ENCODE measurements at places on chromosomes 2 and 18.

GRCh38 chr2:26840937-26841610 lies 6.9 kb upstream of the DPYSL5 start:
- H3K27me3 ChIP-seq: peaks cover 45% of the 10 kb centered on the region
- DNase-seq: no peak
- H3K4me3 ChIP-seq: no peak overlapping the region
- H3K36me3 ChIP-seq: no peaks in the 10 kb centered on the region
- H3K27ac ChIP-seq: no peak overlapping the region

- peak; percentile 11 for DNase-seq
- no peaks in the 10 kb centered on the region for H3K4me1 ChIP-seq
- H3K36me3 ChIP-seq: no peaks in the 10 kb centered on the region
- no peak overlapping the region for H3K27ac ChIP-seq
- no peak overlapping the region for H3K4me3 ChIP-seq
These were observed 1048.4 kb upstream of the CDH2 start for GRCh38 chr18:29225351-29225750.

- no peak for DNase-seq
- no peak overlapping the region for H3K27ac ChIP-seq
- H3K4me3 ChIP-seq: no peak overlapping the region
- H3K36me3 ChIP-seq: no peaks in the 10 kb centered on the region
These were observed 122.6 kb downstream of the PLB1 start for GRCh38 chr2:28618221-28619141.

- H3K27me3 ChIP-seq: no peaks in the 10 kb centered on the region
- H3K4me1 ChIP-seq: 0 out of 2 replicates have a peak, but pooled peaks cover 2% of the 10 kb centered on the region
- peak; percentile 35 for DNase-seq
- no peak overlapping the region for H3K4me3 ChIP-seq
- no peak overlapping the region for H3K27ac ChIP-seq
- H3K36me3 ChIP-seq: peaks cover 14% of the 10 kb centered on the region
These were observed 41.8 kb downstream of the TGFBRAP1 start for GRCh38 chr2:105287692-105288091.

DNA sequence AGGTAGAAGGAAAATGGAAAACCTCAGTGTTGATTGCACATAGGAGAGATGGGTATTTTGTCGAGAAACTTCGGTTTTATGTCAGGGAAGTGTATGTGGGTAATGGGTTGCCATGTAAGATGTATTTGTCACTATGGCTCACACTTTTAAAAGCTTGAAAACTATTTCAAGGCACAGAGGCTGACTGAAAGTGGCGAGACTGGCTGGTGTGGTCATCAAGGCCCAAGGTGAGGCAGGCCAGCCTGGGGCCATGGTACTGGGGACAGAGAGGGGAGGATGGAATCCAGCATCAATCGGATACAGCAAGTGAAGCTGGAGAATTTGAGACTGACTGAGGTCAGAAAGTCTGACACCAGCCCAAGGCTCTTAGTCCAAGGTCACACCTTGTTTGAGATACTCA lies 77.2 kb upstream of the MCFD2 start:
- H3K4me1 ChIP-seq: peaks cover 13% of the 10 kb centered on the region
- H3K27me3 ChIP-seq: no peaks in the 10 kb centered on the region
- no peak overlapping the region for H3K27ac ChIP-seq
- H3K36me3 ChIP-seq: peaks cover 43% of the 10 kb centered on the region
- DNase-seq: no peak
- no peak overlapping the region for H3K4me3 ChIP-seq

DNA sequence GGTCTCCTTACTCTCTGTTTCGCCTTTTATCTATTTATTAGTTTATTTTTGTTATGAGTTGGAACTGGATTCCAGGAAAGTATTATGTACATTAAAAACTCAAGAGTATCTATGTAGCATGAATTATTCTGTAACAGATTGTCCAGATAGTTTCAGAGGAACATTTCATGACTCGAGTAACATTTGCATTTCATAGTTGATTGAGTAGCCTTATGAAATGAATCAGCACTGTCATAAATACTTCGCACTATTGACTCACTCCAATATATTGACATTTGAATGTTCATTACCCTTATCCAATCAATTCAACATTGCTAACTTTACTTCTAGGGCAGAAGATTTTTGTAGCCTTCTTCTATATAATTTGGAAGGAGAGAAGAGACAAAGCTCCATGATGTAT lies 11.3 kb upstream of the VRK2 start:
- no peak overlapping the region for H3K4me3 ChIP-seq
- H3K27me3 ChIP-seq: no peaks in the 10 kb centered on the region

DNA sequence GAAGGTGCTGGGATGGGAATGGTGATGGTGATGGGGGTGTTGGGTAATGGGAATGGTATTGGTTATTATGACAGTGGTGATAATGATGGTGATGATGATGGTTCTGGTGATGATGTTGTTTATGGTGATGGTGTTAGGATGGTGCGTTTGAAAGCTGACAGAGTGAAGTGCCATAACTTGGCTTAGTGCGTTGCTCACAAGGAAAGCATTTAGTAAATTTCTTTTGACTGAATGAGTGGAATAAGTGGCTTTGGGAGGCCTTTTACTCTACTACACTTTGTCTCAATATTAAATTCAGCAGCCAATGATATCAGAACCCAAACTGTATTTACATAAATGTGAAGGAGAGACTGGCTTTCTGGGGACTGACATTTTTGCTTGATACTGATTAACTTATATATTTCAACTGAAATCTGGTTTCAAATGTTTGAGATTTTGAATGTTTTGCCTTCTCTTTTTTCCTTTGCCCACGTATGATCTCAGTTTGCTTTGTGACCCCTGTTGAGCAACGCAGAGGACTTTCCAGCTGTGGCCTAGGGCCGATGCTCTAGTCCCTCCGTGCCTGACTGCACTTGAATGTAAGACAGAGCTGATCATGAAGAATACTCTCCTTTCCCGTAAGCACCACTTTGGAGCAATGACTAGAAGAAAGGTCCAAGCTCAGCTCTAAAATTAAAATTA lies 128.5 kb upstream of the SH3BP4 start:
- peaks cover 14% of the 10 kb centered on the region for H3K4me1 ChIP-seq
- H3K36me3 ChIP-seq: no peaks in the 10 kb centered on the region
- H3K27me3 ChIP-seq: no peaks in the 10 kb centered on the region
- DNase-seq: no peak
- peak overlapping the region; percentile 95 for H3K27ac ChIP-seq
- no peak overlapping the region for H3K4me3 ChIP-seq

- H3K4me3 ChIP-seq: no peak overlapping the region
- peaks cover 24% of the 10 kb centered on the region for H3K36me3 ChIP-seq
- no peak for DNase-seq
- H3K27me3 ChIP-seq: no peaks in the 10 kb centered on the region
- peak overlapping the region; percentile 30 for H3K27ac ChIP-seq
- peaks cover 16% of the 10 kb centered on the region for H3K4me1 ChIP-seq
These were observed 5.2 kb downstream of the TGIF1 start for GRCh38 chr18:3455090-3455635.

GRCh38 chr2:239065962-239066361 lies 218.1 kb downstream of the TWIST2 start:
- no peak for DNase-seq
- no peak overlapping the region for H3K4me3 ChIP-seq
- no peak overlapping the region for H3K27ac ChIP-seq
- H3K4me1 ChIP-seq: peaks cover 2% of the 10 kb centered on the region
- peaks cover 61% of the 10 kb centered on the region for H3K36me3 ChIP-seq
- H3K27me3 ChIP-seq: no peaks in the 10 kb centered on the region

DNA sequence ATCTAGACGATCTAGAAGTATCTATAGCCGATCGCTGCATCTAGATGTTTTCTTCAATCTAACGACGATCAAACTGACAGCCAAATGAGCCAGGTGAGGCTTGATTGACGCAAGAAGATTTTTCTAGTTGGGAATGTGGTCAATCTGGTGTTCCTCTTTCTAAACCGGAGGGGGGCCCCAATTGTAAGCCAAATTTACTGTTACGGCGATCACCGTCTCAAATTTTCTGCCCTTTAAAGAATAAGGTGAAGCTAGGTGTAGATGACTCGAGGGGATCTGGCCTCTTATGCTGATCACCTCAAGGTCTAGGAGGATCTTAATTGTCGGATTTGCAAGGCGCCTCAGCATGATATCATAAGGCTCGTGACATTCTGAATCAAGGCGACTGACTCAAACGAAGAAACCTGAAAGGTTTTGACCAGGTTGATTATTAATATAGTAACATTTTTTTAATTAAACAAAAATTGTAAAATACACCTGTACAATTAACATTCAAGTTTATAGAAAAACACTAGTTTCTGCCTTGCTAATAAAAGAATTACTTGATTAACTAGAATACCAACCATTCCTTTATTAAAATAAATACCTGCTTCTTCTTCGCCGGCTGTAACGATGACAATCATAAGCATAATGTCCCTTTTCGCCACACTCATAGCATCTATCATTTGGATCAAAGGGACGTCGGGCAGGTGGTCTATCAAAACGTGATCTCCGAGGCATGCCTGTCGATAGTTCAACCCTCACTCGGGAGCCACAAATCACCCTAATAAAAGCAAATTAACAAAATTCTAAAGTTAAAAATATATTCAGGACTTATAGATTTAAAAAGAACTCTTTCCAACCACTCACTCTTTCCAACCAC lies 2.0 kb downstream of the SRSF7 start:
- H3K27me3 ChIP-seq: no peaks in the 10 kb centered on the region
- H3K4me3 ChIP-seq: peak overlapping the region; percentile 89
- H3K36me3 ChIP-seq: peaks cover 36% of the 10 kb centered on the region
- H3K27ac ChIP-seq: no peak overlapping the region
- DNase-seq: no peak
- peaks cover 3% of the 10 kb centered on the region for H3K4me1 ChIP-seq

GRCh38 chr2:98469862-98470544 lies 25.3 kb downstream of the INPP4A start:
- no peak overlapping the region for H3K27ac ChIP-seq
- H3K27me3 ChIP-seq: no peaks in the 10 kb centered on the region
- no peak for DNase-seq
- no peak overlapping the region for H3K4me3 ChIP-seq

DNA sequence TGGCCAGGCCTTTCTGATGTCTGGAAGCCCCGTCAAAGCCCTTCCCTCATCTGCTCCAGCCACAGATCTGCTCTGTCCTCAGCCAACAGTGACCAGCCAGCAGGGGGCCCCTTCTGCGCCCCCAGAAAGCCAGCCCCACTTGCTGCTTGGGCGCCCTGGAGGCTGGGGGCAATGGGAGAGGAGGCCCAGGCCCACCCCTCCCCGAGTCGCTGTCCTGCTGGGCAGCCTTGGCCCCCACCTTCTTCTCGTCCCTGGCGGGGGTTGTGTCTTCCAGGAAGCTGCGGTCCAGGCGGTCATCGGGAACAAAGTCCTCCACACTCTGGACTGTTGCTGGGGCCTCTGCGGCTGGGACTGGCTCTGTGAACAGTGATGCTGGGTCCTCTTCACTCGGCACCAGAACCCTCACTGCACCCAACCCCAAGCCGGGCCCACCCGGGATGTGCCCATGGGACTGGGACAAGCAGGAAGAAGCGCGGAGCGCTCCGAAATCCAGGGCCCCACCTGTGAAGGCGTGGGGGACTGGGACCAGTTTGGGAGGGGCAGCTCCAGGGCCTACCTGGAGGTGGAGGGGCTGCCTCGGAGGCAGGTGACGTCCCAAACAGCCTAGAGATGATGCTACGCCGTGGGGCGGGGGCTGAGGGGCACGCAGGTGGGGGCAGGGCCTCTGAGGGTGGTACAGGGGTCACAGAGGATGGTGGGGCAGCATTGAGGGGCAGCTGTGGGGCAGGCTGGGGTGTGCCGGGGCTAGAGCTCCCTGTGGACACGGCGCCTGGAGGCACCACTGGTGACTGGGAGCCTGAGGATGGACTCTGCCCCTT lies 257.6 kb downstream of the ANKRD30B start:
- DNase-seq: no peak
- no peak overlapping the region for H3K4me3 ChIP-seq
- H3K4me1 ChIP-seq: no peaks in the 10 kb centered on the region
- no peaks in the 10 kb centered on the region for H3K27me3 ChIP-seq
- H3K27ac ChIP-seq: no peak overlapping the region

GRCh38 chr2:64663402-64663801 lies 9.7 kb upstream of the SERTAD2 start:
- H3K36me3 ChIP-seq: no peaks in the 10 kb centered on the region
- H3K27ac ChIP-seq: no peak overlapping the region
- no peak overlapping the region for H3K4me3 ChIP-seq
- H3K27me3 ChIP-seq: no peaks in the 10 kb centered on the region

DNA sequence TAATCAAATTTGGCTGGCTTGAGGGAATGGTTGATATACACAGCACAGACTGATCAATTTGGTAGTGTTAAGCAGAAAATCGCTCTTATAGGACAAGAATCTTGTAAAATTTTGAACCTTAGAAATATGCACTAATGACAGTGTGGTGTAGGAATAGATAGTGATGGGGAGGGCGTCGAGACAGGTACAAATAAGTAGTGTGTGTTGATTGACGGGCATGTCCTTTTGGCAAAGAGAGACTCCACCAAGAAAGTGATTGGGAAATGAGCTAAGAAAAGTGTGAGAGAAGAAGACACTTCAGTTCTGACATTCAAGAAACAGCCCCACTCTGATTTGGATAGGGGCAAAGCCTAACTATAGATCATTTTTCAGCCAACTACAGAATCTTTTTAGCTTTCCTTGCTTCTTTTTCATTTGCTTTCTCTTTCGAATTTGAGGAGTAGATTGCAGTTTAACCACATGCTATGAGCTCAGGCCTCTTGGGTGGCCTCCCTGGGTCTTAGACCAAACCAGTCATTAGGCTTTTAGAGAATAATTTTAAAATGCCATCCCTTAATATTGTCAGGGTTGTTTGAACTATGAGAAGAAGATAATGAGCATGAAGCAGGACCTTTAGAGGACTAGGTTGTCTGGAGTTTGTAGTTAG lies 127.1 kb downstream of the CERS6 start:
- no peaks in the 10 kb centered on the region for H3K36me3 ChIP-seq
- no peak overlapping the region for H3K4me3 ChIP-seq
- peaks cover 4% of the 10 kb centered on the region for H3K4me1 ChIP-seq
- DNase-seq: peak; percentile 43
- H3K27me3 ChIP-seq: no peaks in the 10 kb centered on the region
- H3K27ac ChIP-seq: no peak overlapping the region

GRCh38 chr2:72041638-72042111 lies 106.0 kb downstream of the CYP26B1 start:
- H3K4me3 ChIP-seq: no peak overlapping the region
- no peaks in the 10 kb centered on the region for H3K4me1 ChIP-seq
- H3K36me3 ChIP-seq: no peaks in the 10 kb centered on the region
- DNase-seq: no peak

DNA sequence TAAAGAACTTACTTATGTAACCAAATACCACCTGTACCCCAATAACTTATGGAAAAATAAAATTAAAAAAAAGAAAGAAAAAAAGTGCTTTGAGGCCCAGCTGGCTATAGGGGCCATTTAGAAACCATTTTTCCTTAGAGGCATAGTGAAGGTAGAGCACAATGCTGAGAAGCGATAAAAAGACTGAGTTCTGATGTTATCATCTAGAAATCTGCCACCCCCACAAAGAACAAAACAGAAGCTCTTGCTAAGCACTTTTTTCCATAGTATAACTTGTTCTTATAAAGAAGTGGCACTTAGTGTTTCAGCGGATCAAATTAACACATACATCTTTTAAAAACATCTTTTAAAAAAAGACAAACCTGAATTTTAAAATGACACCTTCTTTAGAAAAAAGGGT lies 51.4 kb downstream of the ICOS start:
- no peak for DNase-seq
- no peaks in the 10 kb centered on the region for H3K36me3 ChIP-seq
- H3K27ac ChIP-seq: no peak overlapping the region
- H3K4me1 ChIP-seq: no peaks in the 10 kb centered on the region
- peaks cover 1% of the 10 kb centered on the region for H3K27me3 ChIP-seq

Measured in IMR-90 (cell line).